ENCODE measurements at places on chromosomes 3 and 15. TPM values are rescaled to one million over a fixed set of nuclear protein-coding genes. Genes with fewer than 3 reads are reported as not detected.

The TRPM7 gene
- 59.4 TPM for polyA plus RNA-seq

The SEC11A gene
- 272 TPM for polyA plus RNA-seq

The MYO5C gene
- polyA plus RNA-seq: 32.7 TPM

The TMEM266 gene
- polyA plus RNA-seq: 12.3 TPM

The GOLGA8S gene
- polyA plus RNA-seq: 1.4 TPM

The IGSF10 gene
- polyA plus RNA-seq: 3.5 TPM

The ZNF774 gene
- polyA plus RNA-seq: 5.4 TPM

The TNNC1 gene
- polyA plus RNA-seq: 6.2 TPM

The LMAN1L gene
- not detected for polyA plus RNA-seq

The AADAC gene
- 0.25 TPM for polyA plus RNA-seq

The MOBP gene
- polyA plus RNA-seq: 0.22 TPM

The LINGO1 gene
- polyA plus RNA-seq: 12.8 TPM

The NUP210 gene
- polyA plus RNA-seq: 28.9 TPM

The SIDT1 gene
- polyA plus RNA-seq: 3.8 TPM

The KCNAB1 gene
- 3.4 TPM for polyA plus RNA-seq

The RBP2 gene
- polyA plus RNA-seq: 0.75 TPM

The GPR160 gene
- polyA plus RNA-seq: 26.2 TPM

The GABRR3 gene
- polyA plus RNA-seq: 0.03 TPM

The CLDN18 gene
- 2.7 TPM for polyA plus RNA-seq

The PRICKLE2 gene
- polyA plus RNA-seq: 18.5 TPM
